ENCODE measurements at places on chromosomes 6 and 20.

DNA sequence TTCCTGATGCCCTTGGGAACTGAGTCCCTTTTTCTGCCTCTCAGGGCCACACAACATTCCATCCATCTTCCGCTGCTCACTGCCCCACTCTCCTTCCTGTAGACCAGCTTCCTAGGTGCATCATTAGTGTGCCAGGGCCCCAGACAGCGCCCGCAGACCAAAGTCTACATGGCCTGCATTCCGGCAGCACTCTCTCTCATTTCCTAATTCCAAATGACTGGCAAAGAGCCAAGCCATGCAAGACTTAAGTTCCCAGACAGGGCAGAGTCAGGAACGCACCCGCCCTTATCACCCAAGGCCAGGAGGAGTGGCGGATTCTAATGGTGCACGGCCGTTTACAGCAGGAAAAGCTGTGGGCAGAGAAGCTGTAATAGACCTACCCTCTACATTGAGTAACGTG, 159.8 kb upstream of the ARID1B start:
- DNase-seq = no peak

GRCh38 chr6:37819802-37820717, 533 bp downstream of the ZFAND3 start:
- no peak for DNase-seq

- no peak for DNase-seq
Observed at GRCh38 chr20:31274441-31274840, 17.0 kb downstream of the DEFB115 start.

GRCh38 chr20:33566781-33567603, 77.1 kb downstream of the CBFA2T2 start:
- DNase-seq = no peak

GRCh38 chr6:33799454-33800113, 4.2 kb downstream of the MLN start:
- no peak for DNase-seq

DNA sequence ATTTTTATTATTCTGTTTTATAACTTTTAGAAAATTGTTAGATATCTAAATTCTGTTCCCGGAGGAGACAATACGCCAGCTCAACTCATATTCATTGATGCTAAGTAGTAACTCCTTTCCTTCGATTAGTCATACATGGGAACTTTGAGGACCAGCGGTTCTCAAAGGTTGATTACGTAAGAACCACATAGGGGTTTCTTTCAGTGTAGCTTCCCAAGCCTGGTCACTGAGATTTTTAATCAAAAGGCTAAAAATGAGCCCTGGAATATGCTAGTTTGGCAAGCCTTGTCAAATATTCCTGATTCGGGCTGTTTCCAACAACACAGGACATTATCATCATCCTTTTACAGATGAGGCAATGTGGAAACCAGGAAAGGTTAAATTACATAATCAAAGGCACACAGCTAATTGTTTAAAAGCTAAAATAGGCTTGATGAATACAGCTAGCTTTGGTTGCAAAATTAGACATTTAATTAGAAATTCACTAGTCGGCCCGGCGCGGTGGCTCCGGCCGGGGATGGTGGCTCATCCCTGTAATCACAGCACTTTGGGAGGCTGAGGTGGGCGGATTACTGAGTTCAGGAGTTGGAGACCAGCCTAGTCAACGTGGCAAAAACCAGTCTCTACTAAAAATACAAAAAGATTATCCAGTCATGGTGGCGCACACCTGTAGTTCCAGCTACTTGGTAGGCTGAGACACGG, 14.6 kb upstream of the MEI4 start:
- DNase-seq = no peak

- DNase-seq = no peak
Observed at GRCh38 chr6:159627939-159628338, 65.1 kb downstream of the SOD2 start.

Data from SK-N-MC (cell line).